Peyer's patch (tissue), 4 donors: ENCODE measurements at places on chromosomes 7 and 10. TPM values are rescaled to one million over a fixed set of nuclear protein-coding genes. Genes with fewer than 3 reads are reported as not detected.

GRCh38 chr7:124996778-124997177 is 67.2 kb upstream of the POT1 start:
- DNase-seq: no peak

DNA sequence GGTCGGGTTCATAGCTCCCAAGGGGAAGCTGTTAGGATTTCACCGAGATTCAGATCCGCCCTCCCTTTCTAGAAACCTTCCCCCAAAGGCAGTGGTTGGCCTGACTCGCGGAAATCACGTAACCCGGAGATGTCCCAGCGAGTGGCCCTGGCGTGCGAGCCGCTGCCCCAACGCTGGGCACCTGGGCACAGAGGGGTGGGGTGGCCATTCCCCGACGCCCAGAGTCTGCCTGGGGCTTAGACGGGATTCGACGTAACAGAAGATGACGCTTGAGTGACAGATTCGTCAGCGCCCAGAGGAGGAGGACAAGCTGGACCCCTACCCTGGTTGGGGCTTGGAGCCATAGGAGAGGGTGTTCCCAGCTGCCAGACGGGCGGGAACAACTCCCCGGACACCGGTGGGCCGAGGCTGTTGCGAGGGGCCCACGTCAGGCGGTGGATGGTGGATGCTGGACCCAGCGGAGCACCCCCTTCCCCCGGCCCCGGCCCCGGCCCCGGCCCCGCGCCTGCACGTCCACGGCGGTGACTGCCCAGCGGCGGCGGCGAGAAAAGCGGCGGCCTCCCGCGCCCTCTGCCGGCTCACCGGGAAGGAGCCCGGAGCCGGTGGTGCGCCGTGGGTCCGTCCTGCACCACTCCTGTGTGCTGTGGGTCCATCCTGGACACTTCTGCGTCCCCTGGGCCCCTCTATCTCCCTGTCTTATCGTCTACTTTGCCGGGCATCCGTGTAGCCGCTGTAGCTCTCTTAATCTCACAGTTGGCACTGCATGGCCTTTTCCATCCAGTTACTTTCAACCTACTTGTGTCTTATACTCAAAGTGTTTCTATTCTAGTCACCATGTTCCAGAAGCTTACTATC is 35.4 kb upstream of the KNDC1 start:
- DNase-seq: no peak

The SPDYE3 gene
- total RNA-seq: not detected

GRCh38 chr7:125491137-125491536 is 561.5 kb upstream of the POT1 start:
- no peak for DNase-seq

The DLD gene
- total RNA-seq: 56.3 TPM

The WDFY4 gene
- 102 TPM for total RNA-seq

GRCh38 chr10:32929634-32930033 is 28.4 kb downstream of the ITGB1 start:
- no peak for DNase-seq

DNA sequence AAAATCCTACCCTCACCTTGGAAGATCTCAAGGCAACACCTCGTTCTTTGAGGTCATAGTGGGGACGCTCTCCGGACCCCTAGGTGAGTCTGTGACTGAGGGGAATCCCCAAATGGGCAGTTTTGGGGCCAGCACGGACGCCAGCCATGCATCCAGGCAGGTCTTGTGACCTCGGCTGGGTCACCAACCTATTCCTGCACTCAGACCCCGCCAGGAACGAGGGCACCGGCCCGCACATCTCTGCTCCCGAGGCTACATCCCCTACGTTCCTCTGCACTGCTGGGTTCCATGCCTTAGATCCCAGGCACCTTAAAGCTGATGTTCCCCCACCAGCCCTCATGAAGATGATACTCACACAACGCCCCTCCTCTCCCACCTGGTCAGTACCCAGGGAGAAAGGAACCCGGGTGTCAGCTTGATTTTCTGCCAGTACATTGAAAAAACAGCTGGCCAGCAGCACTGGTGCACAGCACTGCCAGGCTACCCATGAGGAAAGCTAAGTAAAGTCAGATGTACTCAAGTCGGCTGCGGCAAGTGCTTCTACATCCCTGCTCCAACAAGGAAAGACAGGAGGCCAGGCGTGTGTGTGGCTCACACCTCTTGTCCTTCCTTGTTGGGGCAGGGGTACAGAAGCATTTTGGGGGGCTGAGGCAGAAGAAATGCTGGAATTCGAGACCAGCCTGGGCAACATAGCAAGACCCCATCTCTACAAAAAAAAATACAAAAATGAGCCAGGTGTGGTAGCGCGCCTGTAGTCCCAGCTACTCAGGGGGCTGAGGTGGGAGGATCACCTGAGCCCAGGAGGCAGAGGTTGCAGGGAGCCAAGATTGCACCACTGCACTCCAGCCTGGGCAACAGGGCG is 48.1 kb downstream of the DIP2C start:
- DNase-seq: no peak

DNA sequence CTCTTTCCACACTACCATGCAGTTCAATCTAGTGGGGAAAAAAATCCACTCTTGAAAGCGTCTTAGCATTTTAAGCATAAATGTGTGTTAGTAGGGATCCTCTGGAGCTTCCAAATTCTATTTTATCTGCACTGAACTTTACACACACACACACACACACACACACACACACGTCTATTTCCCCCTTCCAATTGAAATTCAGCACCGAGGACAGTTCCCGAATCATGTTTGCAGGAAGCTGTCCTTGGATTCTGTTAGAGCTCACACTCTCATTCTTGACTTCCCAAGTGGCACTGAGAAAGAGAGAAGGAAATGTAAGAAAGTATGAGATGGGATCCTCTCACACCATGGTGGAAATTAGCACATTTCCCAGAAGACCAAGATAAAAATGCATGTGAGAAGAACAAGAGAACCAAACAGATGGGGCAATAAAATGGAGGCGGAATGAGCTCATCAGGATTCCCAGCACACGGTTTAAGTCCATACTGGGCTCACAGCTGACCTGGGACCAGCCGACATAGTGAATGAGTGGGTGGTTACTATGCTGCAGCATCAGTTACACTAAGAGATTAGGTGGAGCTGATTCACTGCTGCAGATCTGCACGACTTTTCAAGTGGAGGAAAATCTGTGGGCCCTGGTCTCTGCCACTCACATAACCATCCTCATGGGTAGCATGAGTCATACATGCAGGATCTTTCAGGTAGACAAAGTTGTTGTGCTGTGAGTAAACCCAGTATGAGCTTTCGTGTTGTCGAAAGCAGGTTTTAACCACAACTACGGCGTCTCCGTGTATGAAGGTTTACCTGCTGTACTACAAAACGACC is 3.3 kb upstream of the NPTX2 start:
- DNase-seq: no peak

- no peak for DNase-seq
Observed at GRCh38 chr10:89283936-89284475, 17.8 kb upstream of the IFIT2 start.

- DNase-seq: peak; percentile 3
Observed at GRCh38 chr10:71092812-71093401, 119.5 kb upstream of the UNC5B start.

DNA sequence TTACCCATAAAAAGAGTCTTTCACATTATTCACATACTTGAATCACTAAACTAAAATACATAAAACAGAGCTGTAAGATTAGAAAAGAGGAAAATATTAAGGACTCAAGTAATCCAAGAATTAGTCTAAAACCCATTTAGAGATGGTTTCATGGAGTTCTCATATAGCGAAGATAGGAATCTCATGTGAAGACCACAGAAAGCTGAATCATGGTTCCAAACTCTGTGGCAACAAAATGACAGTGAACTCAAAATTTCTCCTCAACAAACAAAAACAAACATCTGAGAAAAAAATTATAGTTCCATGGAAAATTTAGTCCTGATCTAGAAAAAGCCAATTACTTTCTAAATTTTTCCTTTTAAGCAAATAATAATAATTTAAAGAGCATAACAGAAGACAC is 34.6 kb downstream of the BAZ1B start:
- DNase-seq: no peak

- DNase-seq: no peak
Observed at GRCh38 chr10:97047083-97047736, 138.5 kb downstream of the SLIT1 start.

The C10orf90 gene
- total RNA-seq: not detected

DNA sequence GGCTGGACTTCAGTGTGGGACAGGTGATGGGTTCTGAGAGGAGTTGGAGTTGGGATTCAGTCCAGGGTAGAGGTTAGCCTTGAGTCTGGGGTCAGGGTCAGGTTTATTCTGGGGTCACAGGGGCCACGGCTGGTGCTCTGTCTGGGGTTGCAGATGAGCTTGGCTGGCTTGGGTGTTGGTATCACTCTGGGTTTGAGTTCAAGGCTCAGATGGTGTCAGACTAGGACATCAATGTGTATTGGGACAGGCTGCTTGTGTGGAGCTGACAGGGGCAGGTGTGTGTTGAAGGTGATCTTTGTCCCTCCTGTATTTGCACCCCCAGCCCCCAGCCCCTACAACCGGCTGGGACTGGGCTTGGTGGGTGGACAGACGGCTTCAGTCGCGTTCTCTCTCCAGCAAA is 26.8 kb downstream of the TMEM270 start:
- DNase-seq: no peak

DNA sequence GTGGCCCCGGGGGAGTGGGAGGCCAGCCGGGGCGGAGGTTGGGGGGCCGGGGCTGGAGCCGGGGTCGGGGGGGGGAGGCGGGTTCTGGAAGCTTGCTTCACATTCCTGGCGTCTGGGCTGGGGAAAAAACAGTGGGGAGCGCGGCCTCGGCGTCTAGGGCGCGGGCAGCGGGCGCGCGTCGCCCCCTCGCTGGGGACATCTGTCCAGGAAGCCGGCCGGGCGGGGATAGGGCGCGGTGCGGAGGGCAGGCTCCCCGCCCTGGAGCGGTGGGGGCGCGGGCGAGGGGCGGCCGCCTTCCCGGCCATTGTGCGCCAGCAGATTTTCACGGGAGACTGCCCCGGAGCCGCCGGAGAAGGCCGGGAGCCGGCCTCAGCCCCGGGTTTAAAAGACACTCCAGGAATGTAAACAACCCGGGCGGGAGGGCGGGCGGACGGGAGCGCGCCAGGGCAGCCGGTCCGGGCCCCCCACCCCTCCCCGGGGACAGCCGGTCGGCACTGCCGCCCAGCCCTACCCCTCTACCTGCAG is 1.4 kb downstream of the ZMIZ1 start:
- DNase-seq: peak; percentile 81

The NUDT13 gene
- total RNA-seq: 2.8 TPM

DNA sequence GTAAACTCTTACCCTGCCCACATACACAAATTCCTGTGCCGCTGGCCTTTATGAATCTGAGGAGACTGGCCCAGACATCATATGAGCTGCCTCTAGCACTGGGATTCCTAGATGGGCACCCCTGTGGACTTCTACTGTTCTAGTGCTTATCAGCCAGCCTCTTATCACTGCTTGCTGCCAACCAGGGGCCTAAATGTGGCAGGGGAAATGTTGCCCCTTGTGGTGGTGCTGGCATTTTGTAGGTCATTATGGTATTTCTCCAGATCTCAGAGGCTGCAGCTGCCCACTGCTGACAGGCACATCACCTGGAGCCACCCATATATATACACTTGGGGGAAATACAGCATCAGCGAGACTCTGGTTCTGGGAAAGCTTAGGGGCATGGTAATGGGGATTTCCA is 5.4 kb downstream of the SFR1 start:
- no peak for DNase-seq

GRCh38 chr10:24931236-24931635 is 21.2 kb downstream of the PRTFDC1 start:
- no peak for DNase-seq

The OPALIN gene
- total RNA-seq: not detected

DNA sequence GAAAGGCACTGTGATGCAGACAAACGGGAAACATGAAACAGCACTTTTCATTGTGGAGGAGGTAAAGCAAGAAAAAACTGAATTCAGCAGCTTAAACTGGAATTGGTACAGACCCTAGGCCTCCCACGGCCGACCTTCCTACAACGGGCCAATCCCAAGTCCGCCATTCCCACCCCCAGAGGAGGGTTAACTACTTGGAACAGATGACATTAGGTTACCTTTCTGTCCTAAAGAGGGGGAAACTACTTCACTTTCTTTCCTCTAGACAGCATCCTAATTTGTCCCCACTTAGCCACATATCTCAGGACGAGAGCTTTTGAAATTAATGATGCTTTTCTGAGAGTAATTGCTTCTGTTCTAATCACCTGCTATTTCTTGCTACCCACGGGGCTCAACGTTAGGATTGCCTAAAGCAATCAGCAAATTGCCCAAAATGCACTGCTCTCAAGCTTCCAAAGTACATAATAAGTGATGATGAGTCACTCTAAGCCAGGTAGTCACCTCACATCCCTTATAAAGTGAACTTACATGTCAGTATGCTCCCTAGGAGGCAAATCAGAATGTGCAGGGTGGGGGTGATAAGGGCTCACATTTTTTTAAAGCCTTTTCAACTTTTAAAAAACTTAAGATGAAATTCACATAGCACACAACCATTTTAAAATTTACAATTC is 36.7 kb downstream of the LSM5 start:
- DNase-seq: no peak

GRCh38 chr10:11165591-11166543 is 148.2 kb downstream of the CELF2 start:
- peak; percentile 83 for DNase-seq

DNA sequence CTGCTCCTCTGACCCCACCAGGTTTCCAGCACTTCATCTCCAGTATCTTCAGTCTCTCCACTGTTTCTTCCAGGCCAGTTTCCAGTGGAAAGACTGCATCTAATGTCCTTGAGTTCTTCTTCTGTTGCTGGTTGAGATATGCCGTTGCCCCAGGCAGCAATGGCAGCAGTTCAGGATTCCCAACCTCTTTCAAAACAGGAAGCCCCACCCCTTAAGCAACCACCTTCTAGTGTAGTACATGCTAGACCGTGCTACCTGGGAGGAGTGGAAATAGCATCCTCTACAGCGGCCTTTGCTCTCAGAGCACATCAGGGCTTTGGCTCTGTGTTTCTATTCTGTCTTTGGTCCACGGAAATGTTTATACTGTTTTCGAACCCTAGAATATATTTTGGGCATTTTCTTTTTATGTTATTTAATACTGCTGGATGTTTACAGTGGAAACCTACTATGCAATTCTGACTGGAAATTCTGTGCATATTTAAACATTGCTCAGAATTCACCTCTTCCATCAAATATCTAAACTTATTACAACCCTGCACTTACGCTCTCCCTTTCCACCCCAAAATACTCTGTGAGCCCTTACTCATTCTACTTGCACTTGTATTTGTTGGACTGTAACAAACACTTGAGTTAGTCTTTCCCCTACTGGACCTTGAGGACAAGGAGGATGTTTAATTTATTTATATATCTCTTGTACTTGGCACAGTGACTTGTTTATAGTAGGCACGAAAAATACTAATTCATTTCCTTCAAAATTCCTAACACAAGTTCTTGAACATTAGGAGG is 8.5 kb upstream of the BPGM start:
- DNase-seq: no peak

GRCh38 chr10:21497177-21497807 is 28.2 kb downstream of the SKIDA1 start:
- no peak for DNase-seq

The MKI67 gene
- 21.0 TPM for total RNA-seq
